Spinal cord (tissue), 10 donors: ENCODE measurements at places on chromosomes 5 and 9. TPM values are rescaled to one million over a fixed set of nuclear protein-coding genes. Genes with fewer than 3 reads are reported as not detected.

PPP3R2 gene
- total RNA-seq = 0.61 TPM

FCN2 gene
- not detected for total RNA-seq

TRIM32 gene
- 16.5 TPM for total RNA-seq

IRGM gene
- total RNA-seq = not detected

SHISAL2B gene
- 0.72 TPM for total RNA-seq

LCN15 gene
- total RNA-seq = not detected

C9orf43 gene
- total RNA-seq = 0.69 TPM

LVRN gene
- 0.61 TPM for total RNA-seq

SYK gene
- 6.1 TPM for total RNA-seq

SLC36A2 gene
- 0.06 TPM for total RNA-seq

IRX2 gene
- 4.8 TPM for total RNA-seq

LRRC14B gene
- 0.50 TPM for total RNA-seq

DMRT3 gene
- 0.30 TPM for total RNA-seq

FOXD4L4 gene
- total RNA-seq = 0.22 TPM

PCDHGA6 gene
- 8.5 TPM for total RNA-seq

ANXA6 gene
- total RNA-seq = 287 TPM

DOCK8 gene
- 14.2 TPM for total RNA-seq

GRK6 gene
- total RNA-seq = 16.7 TPM
